ENCODE measurements at places on chromosomes 12 and 14.

DNA sequence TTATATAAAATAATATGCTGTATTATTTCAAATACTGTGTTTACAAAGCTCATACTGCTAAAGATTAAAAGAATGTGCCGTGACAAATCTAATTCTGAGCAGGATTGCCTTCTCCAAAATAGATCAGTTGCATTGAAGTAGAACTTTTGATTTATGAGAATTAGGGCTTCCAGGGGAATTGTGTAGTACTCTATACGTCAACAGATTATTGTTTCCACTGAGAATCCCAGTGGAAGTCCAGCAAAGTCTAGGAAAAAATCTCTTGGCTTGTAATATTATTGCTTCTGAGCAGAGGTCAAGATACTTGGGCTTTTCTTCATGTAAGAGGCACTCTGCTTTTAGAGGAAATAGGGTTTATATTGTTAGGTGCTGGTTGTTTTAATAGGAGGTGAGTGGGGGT lies 133.9 kb downstream of the TRHDE start:
- DNase-seq = no peak

- no peak for DNase-seq
Observed at GRCh38 chr12:121297435-121297991, 1.0 kb upstream of the CAMKK2 start.

DNA sequence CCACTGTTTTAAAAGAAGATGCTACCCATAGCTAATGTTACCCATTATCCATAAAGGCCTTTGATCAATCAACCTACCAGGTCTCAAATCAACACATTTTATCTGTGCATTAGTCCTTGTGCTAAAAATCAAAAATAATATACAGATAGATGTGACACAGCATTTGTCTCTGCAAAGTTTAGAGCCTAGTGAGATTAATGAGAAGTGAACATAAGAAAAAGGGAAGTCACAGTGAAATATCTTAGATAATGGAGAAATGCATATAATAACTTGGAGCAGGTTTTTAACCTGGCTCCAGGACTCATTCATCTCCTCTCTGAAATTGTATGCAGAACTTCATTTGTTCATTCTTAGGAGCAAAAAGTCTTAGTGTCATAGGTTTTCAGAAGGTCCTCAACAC lies 7.2 kb downstream of the PDE3A start:
- no peak for DNase-seq

DNA sequence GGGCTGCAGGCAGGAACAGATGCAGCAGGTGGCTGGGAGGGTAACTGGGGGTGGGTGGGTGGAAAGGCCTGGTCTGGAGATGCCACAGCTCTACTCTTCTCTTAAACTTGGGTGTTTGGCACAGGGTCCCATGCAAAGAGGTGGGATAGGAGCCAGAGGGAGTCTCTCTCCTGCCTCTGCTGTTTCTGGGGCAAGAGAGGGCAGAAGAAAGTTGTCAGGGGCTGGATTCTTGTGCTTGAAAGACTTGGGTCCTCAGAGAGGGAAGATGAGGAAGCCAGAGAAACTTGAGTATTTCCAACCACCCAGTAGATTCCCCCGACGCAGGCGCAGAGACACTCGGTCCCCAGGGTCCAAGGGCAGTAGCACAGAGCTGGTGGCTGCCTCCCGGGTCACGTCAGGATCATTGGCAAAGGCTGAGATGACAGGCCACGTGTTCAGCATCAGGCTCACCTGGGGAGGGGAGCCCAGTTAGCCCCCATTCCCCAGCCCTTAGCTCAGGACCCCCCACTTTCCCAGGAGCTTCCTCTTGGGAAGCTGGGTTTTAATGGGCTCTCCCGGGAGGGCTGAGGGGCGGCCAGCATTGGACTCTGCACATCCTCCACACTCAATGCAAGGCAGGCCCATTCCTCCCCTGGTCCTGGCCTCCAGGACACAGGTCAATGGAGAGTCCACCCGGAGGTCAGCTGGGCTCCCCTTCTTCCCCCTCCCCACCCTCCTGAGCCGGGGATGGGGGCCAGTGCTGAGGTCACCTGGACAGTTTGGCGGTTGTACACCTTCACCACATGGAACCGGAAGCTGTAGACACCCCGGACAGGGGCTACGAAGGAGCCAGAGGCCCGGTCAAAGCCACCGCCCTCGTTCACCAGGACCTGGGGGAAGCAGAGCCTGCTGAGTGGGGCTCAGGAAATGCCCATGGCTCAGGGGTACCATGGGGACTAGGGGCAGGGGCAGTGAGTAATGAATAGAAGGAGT lies 1.6 kb downstream of the CBLN3 start:
- no peak for DNase-seq

DNA sequence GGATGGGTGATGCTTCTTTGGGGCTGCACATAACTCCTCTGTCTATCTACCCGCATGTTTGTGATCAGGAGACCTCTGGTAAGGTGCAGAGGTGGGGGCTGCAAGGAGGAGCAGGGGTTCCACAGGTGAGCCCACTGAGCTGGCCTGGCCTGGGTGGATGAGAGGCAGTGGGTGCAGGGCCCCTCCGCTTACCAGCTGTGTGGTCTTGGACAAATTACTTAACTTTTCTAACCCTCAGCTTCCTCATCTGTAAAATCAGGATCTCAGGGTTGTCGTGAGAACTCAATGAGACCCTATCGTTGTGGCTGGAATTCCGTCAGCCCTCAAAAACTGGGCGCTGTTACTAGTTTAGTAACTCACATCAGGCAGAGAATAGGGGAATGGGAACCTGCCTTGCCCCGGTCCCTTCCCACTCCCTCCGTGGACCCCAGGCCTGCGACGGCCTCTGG lies 7.5 kb downstream of the PTPN6 start:
- no peak for DNase-seq

GRCh38 chr14:65045709-65046108 lies 56.6 kb downstream of the MAX start:
- no peak for DNase-seq

DNA sequence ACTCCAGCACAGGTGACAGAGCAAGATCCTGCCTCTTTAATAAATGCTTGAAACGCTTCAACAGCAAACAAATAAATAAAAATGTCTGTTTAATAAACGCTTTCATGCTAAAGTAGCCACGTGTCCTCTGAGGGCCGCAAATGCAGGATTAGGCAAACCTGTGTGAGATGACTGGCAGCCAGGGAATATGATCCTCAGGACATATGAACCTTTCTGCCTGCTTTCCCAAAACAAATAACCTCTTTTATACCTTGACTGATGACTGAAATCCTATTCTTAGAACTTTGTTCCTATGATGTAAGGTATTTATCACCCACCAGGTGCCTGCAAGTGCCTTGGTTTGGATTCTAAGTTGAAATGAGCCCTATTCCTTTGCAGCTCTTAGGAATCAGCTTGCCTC lies 14.5 kb upstream of the FLVCR2 start:
- DNase-seq = no peak

Measured in NCI-H446 (cell line).